ENCODE measurements at places on chromosomes 2 and 18.

DNA sequence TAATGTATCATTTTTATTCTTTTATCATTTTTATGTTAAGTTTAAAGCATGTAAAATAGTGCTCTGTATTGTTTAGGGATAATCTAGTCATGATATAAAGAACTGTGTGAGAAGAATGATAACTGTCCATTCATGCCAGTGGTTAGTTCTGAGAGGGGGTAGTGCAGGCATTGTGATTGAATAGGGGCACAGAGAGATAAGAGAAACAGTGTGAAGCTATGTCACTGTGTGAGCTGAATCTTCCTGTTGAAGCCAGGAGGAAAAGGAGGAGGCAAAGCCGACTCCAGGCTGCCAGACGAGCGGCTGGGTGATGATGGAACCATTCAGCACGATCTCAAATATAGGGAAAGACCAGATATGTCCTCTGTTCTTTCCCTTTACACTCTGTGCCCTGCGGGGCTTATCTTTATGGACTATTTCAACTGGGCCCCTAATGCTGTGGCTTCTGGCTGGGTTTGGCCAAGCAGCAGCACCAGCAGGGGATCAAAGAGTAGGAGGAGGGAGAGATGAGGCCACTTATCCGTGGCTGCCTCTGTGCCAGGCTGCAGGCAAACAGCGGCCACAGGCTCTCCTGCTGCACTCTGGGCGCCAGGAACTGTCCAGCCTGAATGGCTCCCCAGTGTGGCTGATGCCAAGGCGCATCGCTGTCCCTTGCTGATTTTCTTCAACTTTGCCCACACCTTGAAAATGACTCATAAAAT lies 128.0 kb downstream of the SPP2 start:
- DNase-seq = no peak

DNA sequence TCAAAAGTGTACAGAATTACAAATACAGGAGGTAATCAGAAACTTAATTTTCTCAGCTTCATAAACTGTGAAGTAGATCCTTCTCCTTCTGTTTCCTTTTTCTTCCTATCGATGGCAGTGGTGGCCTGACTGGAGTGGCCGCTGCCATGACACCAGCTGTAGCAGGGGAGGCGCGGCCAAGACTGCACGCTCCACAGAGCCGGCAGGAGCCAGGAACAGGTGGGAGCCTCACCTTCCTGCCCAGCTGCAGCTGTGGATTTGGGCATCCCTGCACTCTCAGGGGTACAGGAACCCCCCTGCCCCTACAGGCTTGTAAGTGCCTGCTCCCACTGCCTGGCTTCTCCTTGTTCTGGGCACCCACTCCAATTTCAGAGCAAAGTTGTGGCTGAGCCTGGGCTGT lies 76.1 kb downstream of the EPB41L3 start:
- no peak for DNase-seq

DNA sequence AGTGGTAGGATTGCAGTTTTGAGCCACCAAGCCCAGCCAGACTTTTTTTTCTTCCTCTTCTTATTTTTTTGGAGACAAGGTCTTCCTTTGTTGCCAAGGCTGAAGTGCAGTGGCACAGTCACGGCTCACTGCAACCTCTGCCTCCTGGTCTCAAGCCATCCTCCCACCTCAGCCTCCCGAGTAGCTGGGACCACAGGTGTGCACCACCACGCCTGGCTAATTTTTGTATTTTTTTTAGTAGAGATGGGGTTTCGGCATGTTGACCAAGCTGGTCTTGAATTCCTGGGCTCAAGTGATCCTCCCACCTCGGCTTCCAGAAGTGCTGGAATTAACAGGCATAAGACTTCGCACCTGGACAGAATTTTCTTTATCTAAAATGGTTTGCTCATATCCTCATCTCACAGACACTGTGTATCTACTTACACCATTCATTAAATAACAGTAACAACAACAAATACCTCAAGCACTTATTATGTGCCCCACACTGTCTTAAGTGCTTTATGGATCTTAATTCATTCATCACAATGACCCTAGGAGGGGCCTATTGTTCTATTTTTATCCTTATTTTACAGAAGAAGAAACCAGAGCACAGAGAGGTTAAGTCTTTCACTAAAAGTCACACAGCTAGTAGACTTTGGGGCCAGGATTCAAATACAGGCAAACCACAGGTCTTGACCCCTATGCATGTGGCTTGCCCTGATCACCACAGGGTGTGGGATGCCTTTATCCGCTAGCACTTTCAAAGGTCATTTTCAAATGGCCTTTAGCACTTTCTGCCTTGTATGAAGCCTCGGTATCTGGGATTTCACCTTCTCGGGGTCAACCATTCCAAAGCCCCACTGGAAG lies 39.6 kb downstream of the MYCN start:
- DNase-seq = no peak

DNA sequence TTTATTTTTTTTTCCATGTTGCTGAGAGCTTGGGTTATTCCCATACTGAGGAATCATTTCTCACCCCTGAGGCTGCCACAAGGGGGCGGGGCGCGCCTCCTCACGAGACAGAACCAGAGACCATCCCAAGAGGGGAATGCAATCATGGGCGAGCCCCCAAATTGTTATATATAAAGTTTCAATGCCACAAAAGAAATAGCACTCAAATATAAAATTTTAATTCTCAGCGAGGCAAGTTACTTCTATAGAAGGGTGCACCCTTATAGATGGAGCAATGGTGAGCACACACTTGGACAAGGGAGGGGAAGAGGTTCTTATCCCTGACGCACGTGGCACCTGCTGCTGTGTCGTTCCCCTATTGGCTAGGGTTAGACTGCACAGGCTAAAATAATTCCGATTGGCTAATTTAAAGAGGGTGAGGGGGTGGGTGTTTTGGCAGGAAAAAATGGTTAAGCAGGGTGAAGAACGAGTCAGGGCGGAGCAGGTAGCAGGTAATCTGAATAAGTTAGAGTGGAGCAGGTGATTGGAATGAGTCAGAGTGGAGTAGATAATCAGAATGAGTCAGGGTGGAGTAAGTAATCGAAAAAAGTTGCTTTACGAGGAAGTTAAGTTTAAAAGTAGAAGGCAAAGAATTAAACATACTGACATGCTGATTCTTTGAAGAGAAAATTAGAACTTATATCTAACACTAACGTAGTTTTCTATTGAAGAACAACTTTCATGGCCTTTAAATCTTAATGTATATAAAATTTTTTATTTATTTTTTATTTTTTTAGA lies 177.5 kb downstream of the MTCL1 start:
- DNase-seq = no peak

- DNase-seq = no peak
Observed at GRCh38 chr2:31051258-31052140, 86.7 kb downstream of the GALNT14 start.

GRCh38 chr2:6917761-6918421 lies 679 bp downstream of the RNF144A start:
- DNase-seq = no peak

- no peak for DNase-seq
Observed at GRCh38 chr18:40489301-40489700, 1465.7 kb upstream of the PIK3C3 start.
